ENCODE measurements at places on chromosomes 7 and 10. TPM values are rescaled to one million over a fixed set of nuclear protein-coding genes. Genes with fewer than 3 reads are reported as not detected.

IDI2 gene
- not detected for total RNA-seq

- H3K36me3 ChIP-seq, result no peaks in the 10 kb centered on the region
- no peaks in the 10 kb centered on the region for H3K4me1 ChIP-seq
- no peak overlapping the region for H3K4me3 ChIP-seq
- no peaks in the 10 kb centered on the region for H3K27me3 ChIP-seq
- H3K27ac ChIP-seq, result no peak overlapping the region
- no peak for DNase-seq
Observed at GRCh38 chr10:521261-522250, 167.9 kb downstream of the DIP2C start.

PNLIPRP1 gene
- total RNA-seq, result not detected

EBF3 gene
- not detected for total RNA-seq

- no peak for DNase-seq
- H3K36me3 ChIP-seq, result no peaks in the 10 kb centered on the region
- H3K27me3 ChIP-seq, result peaks cover 10% of the 10 kb centered on the region
- peaks cover 17% of the 10 kb centered on the region for H3K4me1 ChIP-seq
Observed at GRCh38 chr10:77922566-77923179, 3.9 kb downstream of the DLG5 start.

- H3K27ac ChIP-seq, result no peak overlapping the region
- H3K36me3 ChIP-seq, result no peaks in the 10 kb centered on the region
- H3K27me3 ChIP-seq, result no peaks in the 10 kb centered on the region
- peaks cover 7% of the 10 kb centered on the region for H3K4me1 ChIP-seq
- H3K4me3 ChIP-seq, result no peak overlapping the region
Observed at GRCh38 chr10:46235705-46236545, 50.9 kb upstream of the ANTXRL start.

DNA sequence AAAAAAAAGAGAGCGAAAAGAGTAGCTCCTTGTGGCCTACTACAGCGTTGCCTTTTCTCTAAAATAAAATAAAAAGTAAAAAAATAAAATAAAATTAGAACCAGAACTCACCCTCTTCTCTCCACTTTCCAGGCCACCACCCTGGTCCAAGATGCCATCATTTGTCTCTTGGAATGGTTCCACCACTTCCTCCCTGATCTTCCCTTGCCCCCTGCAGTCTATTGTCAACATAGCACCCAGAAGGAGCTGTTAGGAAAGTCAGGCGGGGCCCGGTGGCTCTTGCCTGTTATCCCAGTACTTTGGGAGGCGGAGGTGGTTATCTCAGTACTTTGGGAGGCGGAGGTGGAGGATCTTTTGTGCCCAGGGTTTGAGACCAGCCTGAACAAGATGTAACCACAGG lies 7.6 kb upstream of the GRID2IP start:
- H3K4me3 ChIP-seq, result no peak overlapping the region
- H3K36me3 ChIP-seq, result no peaks in the 10 kb centered on the region
- H3K27me3 ChIP-seq, result no peaks in the 10 kb centered on the region
- DNase-seq, result no peak

GRCh38 chr7:100247152-100247757 lies 27.5 kb downstream of the PVRIG start:
- no peaks in the 10 kb centered on the region for H3K36me3 ChIP-seq
- DNase-seq, result no peak
- no peak overlapping the region for H3K27ac ChIP-seq
- H3K4me1 ChIP-seq, result no peaks in the 10 kb centered on the region
- H3K4me3 ChIP-seq, result no peak overlapping the region

- H3K27me3 ChIP-seq, result no peaks in the 10 kb centered on the region
- DNase-seq, result no peak
- no peaks in the 10 kb centered on the region for H3K36me3 ChIP-seq
- no peak overlapping the region for H3K27ac ChIP-seq
- H3K4me3 ChIP-seq, result no peak overlapping the region
Observed at GRCh38 chr10:64497306-64497705, 976.1 kb downstream of the REEP3 start.

RPA3 gene
- total RNA-seq, result 22.6 TPM

INA gene
- not detected for total RNA-seq

PTER gene
- total RNA-seq, result 12.8 TPM

ASZ1 gene
- total RNA-seq, result not detected

- no peak overlapping the region for H3K27ac ChIP-seq
- no peaks in the 10 kb centered on the region for H3K27me3 ChIP-seq
- DNase-seq, result no peak
- no peaks in the 10 kb centered on the region for H3K36me3 ChIP-seq
- no peak overlapping the region for H3K4me3 ChIP-seq
Observed at GRCh38 chr7:54831046-54831643, 72.1 kb upstream of the SEC61G start.

OR13A1 gene
- total RNA-seq, result not detected
